Activated CD4-positive, alpha-beta T cell treated with anti-CD3 and anti-CD28 coated beads for 24 hours (primary cell): ENCODE measurements at places on chromosomes 2 and 18.
A peak's percentile ranks its signal among the peaks of the same experiment; 100 is the strongest.

GRCh38 chr18:9559253-9559652, 55.1 kb downstream of the PPP4R1 start:
- no peak for DNase-seq

GRCh38 chr2:97743913-97744312, 30.5 kb downstream of the ZAP70 start:
- no peak for DNase-seq

GRCh38 chr2:179020156-179020750, 29.7 kb downstream of the CCDC141 start:
- peak; percentile 4 for DNase-seq

GRCh38 chr18:8745355-8746014, 40.1 kb downstream of the MTCL1 start:
- no peak for DNase-seq

GRCh38 chr2:65437392-65438135, 5.2 kb upstream of the SPRED2 start:
- DNase-seq, result no peak

DNA sequence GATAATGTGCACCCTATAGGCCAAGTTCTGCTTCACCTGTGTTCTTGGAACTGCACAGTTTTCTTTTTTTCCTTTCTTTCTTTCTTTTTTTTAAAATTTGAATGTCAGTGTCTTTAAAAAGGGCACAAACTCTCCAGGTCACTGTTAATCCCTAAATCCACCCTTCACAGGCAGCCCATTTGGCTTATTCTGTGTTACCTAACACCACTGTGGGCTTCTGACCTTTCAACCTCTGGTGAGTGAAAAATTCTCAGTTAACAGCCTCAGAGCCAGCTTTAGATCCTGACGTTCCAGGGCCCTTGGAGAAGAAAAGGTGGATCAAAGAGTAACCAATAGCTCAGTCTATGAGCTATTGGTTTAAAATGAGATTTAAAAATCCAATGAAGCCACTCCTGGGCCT, 6.8 kb upstream of the CETN1 start:
- DNase-seq, result no peak

- no peak for DNase-seq
Measured at GRCh38 chr2:20439503-20439902, 7.4 kb upstream of the RHOB start.

DNA sequence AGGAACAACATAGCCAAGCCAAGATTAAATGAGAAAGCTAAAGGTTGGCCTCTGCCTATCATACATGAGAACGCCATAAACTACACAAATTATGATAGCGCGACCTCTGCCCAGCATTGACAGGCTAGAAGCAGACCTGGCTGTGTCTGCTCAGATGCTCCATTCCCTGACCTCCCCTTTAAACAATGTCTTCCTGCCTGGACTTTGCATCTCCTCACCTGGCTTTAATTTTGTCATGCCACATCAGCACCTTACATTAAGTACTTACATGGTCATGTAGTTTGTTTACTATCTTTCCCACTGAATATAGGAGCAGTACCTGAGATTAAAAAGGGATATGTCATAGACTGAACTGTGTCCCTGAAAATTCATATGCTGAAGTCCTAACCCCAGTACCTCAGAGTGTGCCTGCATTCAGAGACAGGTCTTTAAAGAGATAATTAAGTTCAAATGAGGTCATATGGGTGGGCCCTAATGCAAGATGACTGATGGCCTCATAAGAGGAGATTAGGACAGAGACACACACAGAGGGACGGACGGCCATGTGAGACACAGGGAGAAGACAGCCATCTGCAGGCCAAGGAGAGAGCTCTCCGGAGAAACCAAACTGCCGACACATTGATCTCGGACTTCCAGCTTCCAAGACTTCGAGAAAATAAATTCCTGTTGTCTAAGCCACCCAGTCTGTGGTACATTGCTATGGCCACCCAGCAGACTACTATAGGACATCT, 103.7 kb downstream of the BIN1 start:
- DNase-seq, result no peak

GRCh38 chr2:5036256-5036655, 655.9 kb upstream of the SOX11 start:
- DNase-seq, result no peak

GRCh38 chr2:237765875-237766274, 32.7 kb upstream of the RBM44 start:
- no peak for DNase-seq

GRCh38 chr2:171136024-171136423, 24.7 kb downstream of the TLK1 start:
- DNase-seq, result no peak

GRCh38 chr2:17747684-17748452, 5.7 kb downstream of the SMC6 start:
- DNase-seq, result no peak

GRCh38 chr2:201936817-201937216, 96.8 kb upstream of the FZD7 start:
- no peak for DNase-seq

GRCh38 chr2:191488135-191488534, 189.8 kb upstream of the NABP1 start:
- DNase-seq, result no peak

- no peak for DNase-seq
Measured at GRCh38 chr18:40738321-40738880, 1216.6 kb upstream of the PIK3C3 start.

- no peak for DNase-seq
Measured at GRCh38 chr2:55993685-55994084, 70.1 kb upstream of the EFEMP1 start.

- peak; percentile 28 for DNase-seq
Measured at GRCh38 chr18:49814147-49814499, 790 bp upstream of the ACAA2 start.

DNA sequence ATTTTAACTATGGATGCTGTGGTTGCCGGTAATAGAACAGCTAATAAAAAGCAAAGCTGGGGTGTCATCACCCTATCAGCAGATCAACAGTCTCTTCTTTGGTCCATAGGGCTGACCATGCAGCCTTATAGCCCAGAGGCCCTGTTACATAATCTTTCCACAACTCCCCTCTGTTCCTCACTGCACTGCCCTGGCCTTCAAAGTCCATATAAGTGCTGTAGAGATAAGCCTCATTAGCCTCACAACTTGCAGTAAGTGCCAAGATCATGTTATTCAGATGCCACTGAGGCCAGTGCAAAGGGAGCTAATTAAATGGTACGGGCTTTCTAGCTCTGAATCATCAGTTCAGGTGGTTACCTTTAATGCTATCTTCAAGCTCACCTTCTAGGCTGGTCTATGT, 89.7 kb upstream of the CXCR4 start:
- DNase-seq, result no peak

- DNase-seq, result no peak
Measured at GRCh38 chr2:195664528-195664927, 7.5 kb downstream of the SLC39A10 start.

GRCh38 chr2:215613280-215613679, 177.4 kb upstream of the FN1 start:
- DNase-seq, result no peak

DNA sequence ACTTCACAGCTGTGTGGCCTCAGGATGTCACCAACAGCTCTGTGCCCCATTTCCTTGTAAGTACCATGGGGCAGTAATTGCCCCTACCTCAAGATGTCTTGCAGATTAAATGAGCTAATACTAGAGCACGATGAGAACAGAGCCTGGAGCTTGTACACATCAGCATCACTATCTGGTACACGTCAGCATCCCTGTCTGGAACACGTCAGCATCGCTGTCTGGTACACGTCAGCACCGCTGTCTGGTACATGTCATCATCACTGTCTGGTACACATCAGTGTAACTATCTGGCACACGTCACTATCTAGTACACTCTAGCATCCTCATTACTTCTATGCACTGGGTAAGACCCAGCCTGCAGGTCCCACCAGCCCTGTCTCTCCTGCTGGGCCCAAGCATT, 37.2 kb downstream of the AQP12A start:
- DNase-seq, result no peak

DNA sequence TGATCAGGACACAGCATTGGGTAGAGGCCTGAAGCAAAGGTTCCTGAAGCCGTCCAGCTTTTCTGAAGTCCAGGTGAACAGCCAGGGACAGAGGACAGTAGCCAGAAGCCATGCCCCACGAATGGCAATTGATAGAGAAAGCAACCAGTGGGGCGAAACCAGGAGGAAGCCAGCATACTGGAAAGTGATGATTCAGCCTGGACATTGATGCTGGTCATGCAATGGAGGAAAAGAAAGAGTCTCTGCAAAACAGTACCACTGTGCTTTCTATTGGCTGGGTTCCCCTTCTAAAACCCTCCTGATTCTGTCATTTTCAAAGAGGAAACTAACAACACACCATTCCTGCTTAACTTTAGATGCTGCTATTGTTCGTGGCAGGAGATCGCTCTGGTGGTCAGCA, 221.4 kb upstream of the EPAS1 start:
- DNase-seq, result no peak

DNA sequence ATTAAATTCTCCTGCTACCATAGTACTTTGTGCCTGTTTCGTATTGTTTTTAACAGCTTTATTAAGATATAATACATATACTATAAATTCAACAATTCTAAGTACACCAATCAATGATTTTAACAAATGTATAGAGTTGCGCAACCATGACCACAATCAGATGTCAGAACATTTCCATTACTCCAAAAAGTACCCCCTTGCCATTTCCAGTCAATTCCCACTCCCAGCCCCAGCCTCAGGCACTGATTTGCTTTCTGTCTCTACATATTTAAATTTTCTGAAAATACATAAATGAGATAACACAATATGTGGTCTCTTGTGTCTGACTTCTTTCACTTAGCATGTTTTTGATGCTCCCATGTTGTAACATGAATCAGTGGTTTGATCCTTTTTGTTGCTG, 193.9 kb downstream of the FIGN start:
- DNase-seq, result no peak

DNA sequence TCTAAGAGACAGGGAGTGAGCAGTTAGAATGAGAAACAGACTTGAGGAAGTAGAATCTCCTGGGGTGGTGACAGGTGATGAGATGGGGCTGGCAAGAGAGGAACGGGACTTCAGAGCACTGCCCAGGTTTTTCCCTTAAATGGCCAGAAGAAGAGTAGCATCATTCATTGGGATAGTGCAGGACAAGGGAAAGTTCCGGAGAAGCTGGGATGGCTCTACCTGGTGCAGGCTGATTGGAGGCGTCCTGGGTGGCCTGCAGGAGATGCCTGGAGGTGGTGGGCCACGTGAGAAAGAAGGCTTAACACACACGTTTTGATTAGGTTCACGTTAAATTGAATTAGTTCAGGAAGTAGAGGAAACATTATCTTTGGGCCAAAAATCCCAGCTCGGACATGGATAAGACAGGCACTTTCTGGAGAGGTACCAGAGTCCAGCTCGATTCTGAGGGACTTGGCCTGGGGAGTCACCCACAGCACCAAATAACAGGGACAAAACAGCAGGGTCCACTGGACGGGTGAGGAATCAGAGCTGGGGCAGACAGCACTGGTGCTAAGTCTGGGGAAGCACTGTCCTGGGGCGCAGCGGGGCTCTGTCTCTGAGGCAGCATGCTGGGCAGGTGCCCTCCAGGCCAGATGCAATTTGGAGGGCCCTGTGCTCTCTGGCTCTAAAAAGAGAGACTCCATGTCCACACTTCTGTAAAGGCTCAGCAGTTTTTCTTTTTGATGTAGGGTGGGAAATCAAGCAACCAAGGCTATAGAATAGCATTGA, 512.3 kb upstream of the RAB6C start:
- DNase-seq, result no peak

DNA sequence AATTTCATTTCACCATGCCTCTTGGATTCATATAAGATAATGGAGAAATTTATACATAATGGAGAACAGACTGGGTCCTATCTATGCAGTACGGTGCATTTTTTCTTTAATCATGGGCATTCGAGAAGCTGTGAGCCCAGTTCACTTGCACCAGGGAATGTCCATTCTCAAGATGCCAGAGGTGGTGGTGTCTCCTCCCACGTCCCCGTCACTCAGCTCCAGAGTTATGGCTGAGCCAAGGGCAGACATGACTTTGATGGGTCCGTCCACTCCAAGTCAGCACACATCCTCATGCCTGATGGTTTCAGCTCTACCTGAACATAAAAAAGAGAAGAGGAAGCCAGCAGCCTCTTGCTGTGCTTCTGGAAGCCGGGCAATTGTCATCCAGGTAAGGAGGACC, 42.1 kb upstream of the CREG2 start:
- DNase-seq, result no peak

GRCh38 chr2:109209412-109209811, 80.4 kb downstream of the SH3RF3 start:
- DNase-seq, result no peak

- no peak for DNase-seq
Measured at GRCh38 chr2:133439565-133439920, 128.7 kb downstream of the NCKAP5 start.

- DNase-seq, result no peak
Measured at GRCh38 chr18:52349498-52349897, 9.5 kb downstream of the DCC start.

GRCh38 chr2:44616667-44617155, 255.0 kb downstream of the CAMKMT start:
- DNase-seq, result no peak

DNA sequence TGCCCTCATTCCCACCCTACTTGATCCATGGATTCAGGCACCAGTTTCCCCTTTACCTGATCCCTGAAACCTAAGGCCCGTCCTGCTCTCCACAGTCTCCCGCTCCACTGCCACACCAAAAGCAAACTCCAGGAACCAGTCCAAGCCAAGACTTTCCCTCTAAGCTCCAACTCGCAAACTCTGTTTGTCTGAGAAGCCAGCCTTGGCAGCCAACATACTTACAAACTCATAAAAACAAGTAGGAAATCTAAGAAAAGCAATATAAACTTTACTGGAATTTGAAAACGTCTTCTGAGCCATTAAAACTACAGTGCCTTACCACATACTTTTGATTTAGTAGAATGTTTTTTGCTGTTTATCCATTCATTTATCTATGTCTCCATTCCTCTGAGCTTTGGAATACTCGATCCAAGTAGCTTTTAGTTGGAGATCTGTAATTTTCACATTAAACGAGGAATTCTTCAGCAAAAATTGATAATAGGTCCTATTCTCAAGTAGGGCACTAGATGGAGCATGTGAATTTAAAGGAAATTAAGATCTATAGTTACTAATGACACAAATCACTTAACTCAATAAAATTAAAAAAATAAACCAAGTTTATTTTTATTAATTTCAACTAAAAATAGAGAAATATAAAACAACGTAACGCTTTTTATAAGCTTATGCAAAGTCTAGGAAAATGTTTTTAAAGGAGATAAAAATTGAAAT, 199.7 kb downstream of the MYO3B start:
- no peak for DNase-seq

DNA sequence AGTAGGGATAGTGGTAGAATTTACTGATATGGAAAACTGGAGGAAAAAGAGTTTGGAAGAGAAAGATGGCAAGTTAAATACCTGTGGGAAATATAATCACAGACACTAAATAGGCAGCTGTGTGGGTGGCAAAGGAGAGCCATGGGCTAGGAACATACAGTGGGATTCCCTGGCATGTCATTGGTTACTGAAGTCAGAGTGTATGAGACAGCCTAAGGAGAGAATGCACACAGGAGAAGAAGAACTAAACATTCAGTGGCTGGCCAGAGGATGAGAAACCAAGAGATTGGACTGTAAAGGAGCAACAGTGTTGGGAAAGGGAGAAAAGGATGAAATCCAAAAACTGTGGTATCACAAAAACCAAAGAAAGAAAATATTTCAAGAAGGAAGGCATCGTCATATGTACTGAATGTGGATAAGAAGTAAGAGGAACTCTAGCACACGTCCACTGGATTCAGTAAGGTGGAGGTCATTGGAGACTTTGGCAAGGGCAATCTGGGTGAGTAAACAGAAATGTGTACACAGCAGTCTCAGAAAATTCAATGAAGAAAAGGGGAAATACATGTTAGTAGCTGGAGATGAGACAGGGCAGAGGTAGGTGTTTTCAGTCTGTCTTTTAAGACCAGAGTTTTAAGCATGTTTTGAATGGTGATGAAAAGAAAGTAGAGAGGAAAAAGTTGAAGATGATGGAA, 83.3 kb downstream of the SPIRE1 start:
- no peak for DNase-seq
